ENCODE measurements at places on chromosomes 12 and 14.

DNA sequence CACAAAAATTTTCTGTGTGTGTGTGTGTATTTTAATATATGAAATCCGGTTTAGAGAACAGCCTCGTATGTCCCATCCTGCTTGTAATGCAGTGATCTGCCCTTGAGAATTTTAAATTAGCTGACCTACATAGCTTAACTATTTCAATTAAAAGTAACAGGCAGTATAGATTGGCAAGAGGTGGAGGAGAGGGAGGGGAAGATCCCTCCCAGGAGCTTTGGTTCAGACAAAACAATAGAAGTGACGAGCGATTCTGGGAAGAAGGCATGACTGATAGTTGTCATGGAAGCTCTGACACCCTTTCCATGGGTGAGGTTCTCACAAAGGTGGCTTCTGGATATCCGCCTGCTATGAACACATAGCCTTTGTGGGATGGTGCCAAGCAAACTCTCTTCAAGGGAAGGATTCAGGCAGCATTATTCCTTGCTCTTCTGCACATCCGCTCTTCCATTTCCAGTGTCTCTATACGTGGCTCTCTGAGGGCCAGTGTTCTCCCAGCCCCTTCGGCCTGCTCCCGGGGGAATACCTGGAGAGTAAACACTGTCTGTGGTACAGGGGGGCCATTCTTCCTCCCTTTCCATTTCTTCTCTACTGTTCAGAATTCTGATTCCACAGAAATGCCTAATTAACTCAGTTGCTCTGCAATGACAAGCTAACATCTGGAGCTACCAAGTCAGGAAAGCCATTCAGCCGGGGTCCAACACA lies 182.0 kb downstream of the CACNA1C start:
- no peak for DNase-seq

DNA sequence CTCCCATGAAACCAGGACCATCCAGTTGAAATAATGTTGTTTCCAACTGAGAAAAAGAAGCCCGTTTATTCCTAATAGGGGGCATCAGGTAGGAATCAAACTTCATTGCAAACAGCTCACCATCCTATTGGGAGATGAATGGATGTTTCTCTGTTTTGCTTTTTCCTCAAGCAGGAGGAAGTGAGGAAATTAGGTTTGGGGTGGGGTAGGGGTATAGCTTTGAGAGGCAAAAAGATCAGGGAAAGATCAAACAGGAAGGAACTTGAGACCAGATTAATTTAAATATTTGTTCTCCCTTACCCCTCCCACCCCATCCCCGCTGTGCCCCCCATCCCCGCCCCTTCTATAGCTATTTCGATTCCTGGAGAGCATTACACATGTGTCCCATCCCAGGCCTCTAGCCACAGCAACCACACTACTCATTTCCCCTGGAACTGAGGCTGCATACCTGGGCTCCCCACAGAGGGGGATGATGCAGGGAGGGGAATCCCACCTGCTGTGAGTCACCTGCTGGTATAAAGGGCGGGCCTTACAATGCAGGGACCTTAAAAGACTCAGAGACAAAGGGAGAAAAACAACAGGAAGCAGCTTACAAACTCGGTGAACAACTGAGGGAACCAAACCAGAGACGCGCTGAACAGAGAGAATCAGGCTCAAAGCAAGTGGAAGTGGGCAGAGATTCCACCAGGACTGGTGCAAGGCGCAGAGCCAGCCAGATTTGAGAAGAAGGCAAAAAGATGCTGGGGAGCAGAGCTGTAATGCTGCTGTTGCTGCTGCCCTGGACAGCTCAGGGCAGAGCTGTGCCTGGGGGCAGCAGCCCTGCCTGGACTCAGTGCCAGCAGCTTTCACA lies at the start of gene IL23A:
IL23A (plus strand) TSS at position 577 of the 850 bp plus-strand sequence; CDS start at position 738, 161 bp downstream.
- peak; percentile 71 for DNase-seq

DNA sequence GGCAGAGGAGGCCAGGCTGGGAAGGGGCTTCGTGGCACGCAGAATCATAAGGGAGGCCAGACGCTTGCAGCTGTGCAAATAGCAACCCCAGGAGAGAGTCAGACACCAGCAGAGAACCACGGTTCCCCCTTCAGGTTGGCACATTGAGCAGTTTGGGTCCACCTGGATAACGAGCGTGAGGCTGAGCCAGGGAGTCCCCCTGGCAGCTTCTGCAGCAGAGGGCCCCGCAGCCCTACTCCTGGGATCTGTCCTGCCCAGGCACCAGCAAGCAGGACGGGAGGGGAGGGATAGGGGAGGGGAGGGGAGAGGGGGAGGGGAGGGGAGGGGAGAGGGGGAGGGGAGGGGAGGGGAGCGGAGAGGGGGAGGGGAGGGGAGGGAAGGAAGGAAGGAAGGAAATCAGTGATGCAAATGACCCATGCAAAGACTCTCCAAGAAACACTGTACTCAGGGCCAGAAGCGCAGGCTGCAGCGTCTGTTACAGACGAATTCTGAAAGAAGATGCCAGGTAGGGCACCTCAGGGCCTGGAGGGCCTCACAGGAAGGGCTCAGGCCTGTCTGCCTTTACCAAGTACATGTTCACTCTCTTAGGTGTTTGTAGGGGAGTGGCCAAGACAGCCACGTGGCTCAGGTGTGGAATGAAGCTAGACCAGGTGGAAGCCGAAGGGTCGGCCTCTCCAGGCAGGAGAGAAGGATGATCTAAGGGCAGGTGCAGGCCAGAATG lies 32.3 kb upstream of the MMP17 start:
- no peak for DNase-seq

DNA sequence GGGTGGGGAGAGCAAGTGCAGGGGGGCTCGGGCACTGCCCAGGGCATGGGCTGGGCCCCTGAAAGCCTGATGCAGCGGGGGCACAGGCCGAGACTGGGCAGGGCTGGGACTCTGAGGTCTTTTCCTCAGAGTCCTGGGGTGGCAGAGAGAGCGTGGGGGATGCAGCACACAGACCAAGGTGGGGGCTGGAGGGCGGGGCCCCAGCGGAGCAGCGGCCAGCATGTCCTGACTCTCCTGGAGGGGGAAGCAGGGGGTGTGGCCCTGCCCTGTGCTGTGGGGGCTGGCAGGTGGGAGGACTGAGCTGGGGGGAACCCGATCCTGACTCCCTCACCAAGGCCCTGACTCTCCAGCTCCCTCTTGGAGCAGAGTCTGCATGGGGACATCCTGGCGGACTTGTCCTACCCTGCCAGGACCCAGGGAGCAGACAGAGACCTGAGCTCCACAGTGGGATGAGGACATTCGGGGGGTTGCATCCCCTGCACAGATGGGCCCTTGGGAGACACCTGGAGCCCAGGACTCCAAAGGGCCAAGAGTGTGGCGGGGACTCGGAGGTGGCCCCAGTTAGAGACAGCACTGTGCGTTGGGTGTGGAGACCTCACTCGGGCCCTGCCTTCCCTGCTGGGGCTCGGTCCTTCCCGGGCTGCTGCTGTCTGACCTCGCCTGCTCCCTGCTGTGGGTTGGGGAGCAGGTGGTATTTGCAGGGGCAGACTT lies 326.1 kb downstream of the TMEM121 start:
- DNase-seq, result no peak

DNA sequence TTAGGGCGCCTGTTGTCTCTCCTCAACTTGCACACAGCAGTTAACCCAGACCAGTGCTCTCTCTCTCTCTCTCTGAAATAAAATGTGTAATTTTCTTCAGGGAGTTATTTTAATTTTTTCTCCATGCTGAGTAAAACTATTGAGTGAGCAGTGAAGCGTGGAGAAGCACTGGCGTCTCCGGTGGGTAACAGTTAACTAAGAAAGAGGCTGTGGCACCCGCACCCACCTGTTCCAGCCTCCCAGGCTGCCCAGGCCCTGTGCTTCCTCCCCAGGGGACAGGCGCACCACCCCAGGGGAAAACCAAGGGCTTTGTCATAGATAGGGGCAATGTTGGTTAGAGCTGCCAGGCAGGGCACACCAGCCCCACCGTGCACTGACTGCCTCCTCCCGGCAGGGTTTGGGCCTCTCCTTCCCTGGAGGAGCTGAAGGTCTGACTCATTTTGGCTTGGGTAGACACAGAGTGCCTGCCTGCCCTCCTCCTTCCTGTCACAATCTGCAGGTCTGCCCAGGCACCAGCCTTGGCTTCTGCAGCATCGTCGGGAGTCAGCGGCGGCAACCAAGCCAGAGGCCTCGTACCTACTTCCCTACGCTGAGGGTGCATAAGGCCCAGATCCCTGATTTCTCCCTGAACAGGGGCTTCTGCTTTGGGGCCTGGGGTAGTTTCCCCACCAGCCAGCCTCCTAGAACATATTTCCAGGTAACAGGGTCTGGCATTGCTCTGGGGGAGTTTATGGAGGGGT lies 3.9 kb downstream of the HOXC5 start:
- DNase-seq, result no peak

- DNase-seq, result no peak
These were observed 53.3 kb upstream of the LRRK2 start for GRCh38 chr12:40171501-40171900.

DNA sequence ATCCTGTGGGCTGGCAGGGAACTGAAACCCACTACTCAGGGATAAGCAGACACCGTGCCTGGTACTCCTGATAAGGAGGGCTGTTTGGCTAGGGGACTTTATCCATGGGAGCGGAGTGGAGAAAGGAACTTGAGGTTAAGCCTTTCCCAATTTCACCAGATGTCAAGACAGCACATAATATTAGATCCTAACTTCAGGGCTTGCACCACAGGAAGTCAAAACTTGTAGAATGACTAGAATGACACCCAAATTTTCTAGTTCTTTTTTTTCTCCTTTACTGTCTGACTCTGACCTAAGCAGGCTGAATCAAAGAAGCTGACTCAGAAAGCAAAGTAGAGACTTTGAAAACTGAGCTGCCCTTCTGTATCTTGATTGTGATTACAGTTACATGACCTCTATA lies 7.1 kb upstream of the CGRRF1 start:
- DNase-seq, result no peak

GRCh38 chr12:111780166-111780565 lies 13.4 kb downstream of the ALDH2 start:
- no peak for DNase-seq

GRCh38 chr12:66059666-66060065 lies 70.9 kb downstream of the LLPH start:
- DNase-seq, result no peak

DNA sequence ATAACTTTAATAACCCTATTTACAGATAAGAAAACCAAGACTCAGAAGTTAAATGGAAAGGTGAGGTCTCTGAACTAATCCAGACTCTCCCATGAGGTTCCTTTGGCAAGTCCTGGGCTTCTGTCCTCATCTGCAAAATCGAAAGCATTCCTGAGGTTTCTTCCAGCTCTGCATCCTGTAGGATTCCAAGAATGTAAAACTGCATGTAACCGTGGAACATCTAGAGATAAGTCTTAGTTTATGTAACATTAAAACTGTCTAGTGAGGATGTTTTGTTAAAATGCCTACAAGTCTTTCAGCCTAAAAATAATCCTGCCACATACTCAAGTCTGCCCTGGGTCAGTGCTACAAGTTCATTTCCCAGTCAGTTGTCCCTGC lies 7.3 kb upstream of the ITFG2 start:
- DNase-seq, result no peak

GRCh38 chr14:73903028-73903427 lies 16.4 kb downstream of the ZNF410 start:
- DNase-seq, result no peak

DNA sequence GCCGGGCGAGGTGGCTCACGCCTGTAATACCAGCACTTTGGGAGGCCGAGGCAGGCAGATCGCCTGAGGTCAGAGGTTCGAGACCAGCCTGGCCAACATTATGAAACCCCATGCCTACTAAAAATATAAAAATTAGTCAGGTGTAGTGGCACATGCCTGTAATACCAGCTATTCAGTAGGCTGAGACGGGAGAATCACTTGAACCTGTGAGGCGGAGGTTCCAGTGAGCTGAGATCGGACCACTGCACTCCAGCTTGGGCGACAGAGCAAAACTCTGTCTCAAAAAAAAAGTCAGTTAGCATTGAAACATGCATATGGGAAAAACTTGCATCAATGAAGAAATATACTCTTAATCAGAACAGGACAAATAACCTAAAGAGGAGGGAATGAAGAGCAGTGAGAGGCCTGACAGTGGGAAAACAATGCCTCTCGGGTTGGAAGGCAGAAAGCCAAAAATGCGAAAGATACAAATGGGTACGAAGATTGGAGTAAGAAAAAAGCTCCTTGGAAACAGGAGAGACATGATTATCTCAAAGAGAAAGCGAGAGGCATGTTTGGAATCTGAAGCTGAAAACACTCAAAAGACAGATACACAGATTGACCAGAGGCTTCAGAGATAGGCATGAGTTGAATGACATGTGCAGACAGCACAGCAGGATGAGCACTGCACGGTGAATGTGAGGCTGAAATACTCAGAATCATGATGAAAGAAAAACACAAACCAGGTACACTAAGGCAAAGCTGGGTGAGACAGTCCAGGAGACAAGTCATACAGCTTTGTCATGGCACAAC lies 30.6 kb downstream of the RESF1 start:
- no peak for DNase-seq

DNA sequence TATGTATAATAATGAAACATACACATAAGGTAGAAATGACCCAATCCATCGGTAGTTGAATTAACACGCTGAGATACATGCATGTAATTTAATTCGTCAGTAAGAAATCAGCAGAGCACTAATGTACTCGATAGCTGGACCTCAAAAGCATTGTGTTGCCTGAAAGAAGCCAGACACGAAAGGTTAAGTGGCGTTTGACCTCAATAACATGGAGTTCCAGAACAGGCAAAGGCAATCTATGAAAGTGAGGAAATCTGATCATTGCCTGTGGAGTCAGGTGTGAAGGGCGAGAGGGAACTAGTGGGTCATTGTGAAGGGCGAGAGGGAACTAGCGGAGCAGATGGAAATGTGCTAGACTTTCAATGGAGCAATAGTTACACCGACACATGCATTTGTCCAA lies 970.4 kb upstream of the TMEM132C start:
- DNase-seq, result no peak

GRCh38 chr14:97290065-97290464 lies 492.9 kb downstream of the VRK1 start:
- DNase-seq, result no peak

GRCh38 chr12:31479516-31480210 lies 111.3 kb downstream of the DENND5B start:
- DNase-seq, result no peak

All from naive B cell (primary cell).